Hair follicular keratinocyte (primary cell): ENCODE measurements at places on chromosomes 5 and 9. TPM values are rescaled to one million over a fixed set of nuclear protein-coding genes. Genes with fewer than 3 reads are reported as not detected.

ACTL7B gene
- total RNA-seq, result not detected in 2 replicates

RXFP3 gene
- not detected in 2 replicates for total RNA-seq

ORM2 gene
- total RNA-seq, result not detected in 2 replicates

GLIPR2 gene
- total RNA-seq, result 0.86 and 1.7 TPM in 2 replicates

SPINK6 gene
- total RNA-seq, result 10.3 and 28.1 TPM in 2 replicates
